T-helper 22 cell (primary cell): ENCODE measurements at places on chromosomes 4 and X.

DNA sequence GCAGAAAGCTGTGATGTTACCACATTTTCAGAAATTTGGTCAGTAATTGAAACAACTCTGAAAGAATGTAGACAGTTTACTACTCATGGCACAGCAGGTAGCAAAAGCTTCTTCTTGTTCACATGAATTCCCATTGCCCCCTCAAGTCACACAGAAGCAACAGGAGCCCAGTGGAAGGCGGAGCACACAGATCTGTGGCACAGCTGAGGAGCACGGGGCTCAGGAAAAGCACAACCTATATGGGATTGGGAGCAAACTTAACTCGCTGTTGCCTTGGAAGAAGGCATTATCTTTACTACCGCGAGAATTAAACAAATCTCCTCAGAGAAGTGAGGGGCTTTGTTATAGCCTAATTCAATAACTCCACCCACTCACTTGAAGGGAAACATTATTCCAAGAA is 358.5 kb downstream of the SPOCK3 start:
- DNase-seq, result no peak

- DNase-seq, result no peak
Observed at GRCh38 chrX:129719268-129719667, 19.5 kb upstream of the XPNPEP2 start.

GRCh38 chr4:128661479-128661878 is 148.0 kb upstream of the JADE1 start:
- DNase-seq, result no peak

DNA sequence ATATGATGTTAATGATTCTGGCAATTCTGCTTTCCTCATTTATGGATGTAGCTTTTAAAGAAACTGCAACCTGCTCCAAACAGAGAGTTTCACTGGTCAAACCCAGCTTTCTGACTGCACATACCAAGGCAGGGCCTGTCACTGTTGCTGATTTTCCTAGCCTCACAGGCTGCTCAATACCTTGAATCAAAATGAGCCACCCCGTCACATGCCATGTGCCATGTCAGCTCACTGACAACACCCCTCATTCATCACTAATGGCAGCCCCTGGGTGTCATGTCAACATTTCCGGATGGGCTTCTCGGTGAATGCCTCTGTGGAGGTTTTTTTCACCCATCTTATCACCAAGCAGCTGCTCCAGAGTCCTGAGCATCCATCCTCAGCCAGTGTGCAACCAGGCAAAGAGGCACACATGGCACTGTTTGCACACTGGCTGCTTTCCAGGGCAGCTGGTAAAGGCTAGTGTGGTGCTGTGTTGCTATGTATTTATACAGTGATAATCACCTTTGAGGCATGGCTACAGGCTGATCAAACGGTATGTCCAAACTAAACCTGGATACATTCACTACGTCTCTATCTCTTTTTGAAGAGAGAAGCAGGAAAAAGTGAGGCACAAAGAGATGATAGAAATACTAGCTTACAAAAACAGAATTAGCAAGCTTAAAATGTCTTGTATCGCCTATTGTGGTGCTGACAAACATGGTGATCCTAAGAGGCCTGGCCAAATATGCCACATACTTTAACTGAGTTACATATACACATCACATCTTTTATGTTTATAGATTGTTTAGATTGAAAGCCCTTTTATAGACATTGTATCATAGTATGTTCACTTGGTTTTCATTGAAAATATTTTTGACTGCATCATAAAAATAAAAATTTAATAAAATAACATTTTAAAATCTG is 94.6 kb upstream of the INPP4B start:
- no peak for DNase-seq

- no peak for DNase-seq
Observed at GRCh38 chrX:135421932-135422809, at the start of gene SMIM10L2A. SMIM10L2A (plus strand) TSS chrX:135421944; CDS start chrX:135422132, 188 bp downstream.

DNA sequence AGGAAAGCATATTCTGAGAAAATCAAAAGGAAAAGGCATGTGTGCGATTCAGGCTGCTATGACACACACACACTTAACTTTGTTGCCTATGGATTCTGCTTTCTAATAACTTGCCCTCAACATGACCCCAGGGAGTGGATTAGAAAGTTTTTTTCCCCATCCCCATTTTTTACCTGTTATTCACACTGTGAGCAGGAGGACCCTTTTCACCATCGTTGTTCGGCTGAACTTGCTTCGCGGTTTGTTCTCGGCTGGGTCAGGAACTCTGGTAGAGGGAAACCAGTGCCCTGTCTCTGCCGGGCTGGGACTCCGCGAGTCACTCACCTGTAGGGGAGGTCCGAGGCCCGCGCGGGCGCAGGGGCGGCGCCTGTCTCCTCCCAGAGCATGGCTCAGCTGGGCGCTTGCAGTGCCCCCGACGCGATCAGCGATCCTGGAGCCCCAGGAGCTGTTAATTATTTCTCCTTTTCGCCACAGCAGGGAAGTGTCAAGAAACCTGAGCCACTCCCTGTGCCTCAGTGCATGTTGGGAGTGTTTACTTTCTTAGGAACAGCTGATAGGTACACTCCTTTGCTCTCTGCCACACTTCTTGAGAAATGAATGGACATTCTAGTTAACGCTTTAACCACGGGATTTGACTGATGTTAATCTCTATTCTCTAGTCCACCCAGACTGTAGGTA is at the start of gene RASSF6:
Gene RASSF6, minus strand, starts transcription at position 322 of the 678 bp plus-strand sequence. CDS start 8,641 bp downstream, outside the sequence.
- DNase-seq, result no peak

DNA sequence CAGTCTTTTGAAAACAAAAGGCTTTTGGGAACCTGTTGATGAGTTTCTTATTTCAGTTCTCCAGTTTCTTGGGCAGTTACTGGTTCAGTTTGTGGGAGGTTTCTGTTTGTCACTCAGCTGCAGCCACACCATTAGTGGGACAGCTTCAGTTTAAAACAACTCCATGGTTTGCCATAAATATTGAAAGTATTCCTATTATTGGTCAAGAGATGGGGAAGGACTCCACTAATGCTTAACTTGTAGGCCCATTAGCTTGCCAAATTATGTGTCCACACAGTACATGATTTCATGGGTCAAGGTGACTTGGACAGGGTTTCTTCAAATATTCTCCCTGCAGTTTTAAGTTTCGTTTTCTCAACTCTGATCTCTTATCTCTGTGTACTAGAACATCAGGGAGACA is 15.5 kb upstream of the ASIC5 start:
- no peak for DNase-seq

DNA sequence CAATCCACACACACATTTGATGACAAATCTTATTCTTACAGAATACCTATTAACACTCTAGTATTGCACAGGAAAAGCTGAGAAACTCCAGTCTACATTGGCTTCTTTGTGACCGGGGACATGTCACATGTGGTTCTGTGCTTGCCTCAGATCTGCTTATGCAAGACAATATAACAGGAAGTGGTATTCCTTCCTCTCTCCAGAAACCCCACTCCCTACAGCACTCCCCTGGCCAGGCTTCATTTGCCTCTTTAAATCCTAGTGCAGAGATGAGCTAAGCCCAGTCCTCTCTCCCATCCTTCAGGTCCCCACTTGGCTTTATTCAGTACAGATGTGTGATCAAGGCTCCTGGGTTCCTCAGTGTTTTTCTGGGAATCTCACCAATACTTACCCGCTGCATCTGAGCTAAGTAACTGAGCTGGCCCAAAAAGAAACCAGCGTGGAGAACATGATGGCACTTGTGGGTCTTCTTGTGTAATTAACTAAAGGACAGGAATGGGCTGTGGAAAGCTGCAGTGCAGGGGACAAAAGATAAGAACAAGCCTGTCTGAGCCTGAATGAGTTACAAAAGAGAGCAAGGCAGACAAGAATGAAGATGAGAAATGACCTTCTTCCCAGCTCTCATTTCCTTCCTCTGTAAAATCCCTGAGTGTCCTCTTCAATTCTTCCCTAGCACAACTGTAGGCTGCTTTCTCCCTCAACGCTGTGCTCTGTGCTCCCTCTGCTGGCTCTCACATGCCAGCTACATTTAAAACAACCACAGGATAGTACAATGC is 105.6 kb downstream of the HNRNPD start:
- DNase-seq, result no peak

DNA sequence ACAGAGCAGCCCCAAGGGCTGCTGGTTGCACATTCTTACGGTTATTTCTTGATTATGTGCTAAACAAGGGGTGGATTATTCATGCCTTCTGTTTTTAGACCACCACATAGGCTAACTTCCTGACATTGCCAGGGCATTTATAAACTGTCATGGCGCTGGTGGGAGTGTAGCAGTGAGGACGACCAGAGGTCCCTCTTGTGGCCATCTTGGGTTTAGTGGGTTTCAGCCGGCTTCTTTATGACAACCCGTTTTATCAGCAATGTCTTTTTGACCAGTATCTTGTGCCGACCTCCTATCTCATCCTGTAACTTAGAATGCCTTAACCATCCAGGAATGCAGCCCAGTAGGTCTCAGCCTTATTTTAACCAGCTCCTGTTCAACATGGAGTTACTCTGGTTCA is 212.4 kb upstream of the GRID2 start:
- no peak for DNase-seq

- no peak for DNase-seq
Observed at GRCh38 chr4:158996669-158997074, 106.2 kb upstream of the RAPGEF2 start.

DNA sequence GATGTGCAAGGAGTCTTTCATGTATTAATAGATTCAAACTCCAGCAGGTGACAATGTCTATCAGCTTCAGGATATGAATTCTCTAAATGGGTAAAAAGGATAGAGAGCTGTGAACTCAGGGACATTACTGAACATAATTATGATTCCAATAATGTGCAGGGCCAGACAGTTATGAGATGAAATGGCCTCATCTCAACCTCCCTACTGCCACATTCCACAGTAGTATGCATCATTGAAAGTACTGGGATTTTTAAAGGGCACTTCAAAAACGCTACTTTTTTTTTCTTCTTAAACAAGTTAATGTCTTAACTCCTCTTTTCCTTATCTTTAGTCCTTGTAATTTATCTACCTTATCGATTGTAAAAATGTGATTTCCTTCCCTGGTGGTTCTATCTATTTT is 202.0 kb downstream of the APBB2 start:
- DNase-seq, result no peak

DNA sequence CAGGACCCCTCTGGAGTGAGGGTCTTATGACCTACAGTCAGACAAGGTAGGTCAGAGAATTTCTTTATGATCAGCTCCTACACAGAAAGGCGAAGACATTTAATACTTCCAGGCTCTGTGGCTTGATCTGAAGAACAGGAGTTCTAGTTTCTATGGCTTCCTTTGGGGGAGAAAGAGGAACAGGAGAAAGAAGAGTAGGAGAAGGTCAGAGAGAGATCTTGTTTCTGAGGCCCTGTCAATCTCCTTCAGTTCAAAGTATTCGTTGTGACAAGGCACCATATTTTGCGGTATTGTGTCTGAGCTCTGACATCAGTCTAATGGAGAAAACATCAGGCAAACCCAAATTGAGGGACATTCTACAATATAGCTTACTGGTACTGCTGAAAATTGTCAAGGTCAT is 16.7 kb downstream of the TMSB4X start:
- DNase-seq, result no peak

DNA sequence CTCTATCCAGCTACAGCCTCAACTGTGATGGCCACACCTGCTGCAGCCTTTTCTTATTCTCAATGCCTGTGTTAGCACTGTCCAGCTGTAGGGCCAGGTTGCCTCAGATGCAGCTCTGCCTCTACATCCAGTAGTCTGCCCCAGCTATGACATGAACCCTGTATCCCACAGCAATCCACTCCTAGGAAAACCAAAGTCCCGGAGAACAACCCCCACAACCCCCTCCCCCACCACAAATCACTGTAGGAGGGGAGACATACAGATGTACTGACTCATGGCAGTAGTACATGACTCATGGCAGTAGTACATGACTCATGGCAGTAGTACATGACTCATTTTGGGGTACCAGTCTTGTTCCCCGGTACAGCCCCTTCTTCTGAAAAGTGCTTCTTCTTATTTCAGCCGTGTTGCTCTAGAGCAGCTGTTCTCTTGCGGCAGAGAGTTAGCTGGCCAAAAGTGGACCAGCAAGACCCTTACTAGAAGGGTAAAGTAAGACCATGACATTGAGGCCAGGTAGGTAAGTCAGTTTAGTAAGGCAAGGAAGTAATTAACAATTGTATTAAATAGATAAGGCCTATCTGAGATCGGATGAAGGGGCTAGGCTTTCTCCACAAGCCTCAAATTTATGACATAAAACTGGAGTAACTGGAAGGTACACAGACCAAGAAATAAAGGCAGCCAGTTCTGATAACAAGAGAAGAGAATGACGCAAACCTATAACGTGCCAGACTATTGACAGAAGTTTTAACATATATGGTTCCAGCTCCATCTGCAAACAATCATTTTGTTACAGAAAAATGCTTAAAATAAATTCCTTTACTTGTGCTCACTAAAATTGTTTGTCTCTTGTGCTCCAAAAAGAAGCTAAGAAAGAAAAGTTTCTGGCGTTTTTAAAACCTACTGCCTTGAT is 221.4 kb downstream of the TACR3 start:
- no peak for DNase-seq

DNA sequence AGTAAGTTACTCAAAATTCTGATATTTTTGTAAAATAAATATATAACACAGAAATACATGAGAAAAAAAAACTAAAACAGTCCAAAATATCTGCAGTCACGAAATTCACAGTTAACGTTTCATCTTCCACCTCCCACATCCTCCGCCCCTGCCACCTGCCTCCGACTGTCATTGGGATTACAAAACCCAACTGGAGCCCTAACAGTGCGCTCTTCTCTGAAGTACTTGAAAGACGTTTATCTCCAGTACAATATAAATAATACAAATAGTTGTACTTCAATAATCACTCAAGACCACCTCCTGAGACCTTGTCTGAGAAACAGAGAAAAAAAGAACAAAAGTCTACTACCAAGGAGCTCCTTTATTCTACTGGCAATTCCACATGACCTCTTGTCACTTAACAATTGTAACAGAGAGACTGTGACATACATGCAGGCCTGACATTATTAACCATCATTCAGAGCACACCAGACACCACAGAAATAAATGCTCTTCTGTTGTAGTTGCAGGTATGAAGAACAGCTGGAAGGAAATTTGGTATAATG is 280.6 kb downstream of the PPP3CA start:
- no peak for DNase-seq

DNA sequence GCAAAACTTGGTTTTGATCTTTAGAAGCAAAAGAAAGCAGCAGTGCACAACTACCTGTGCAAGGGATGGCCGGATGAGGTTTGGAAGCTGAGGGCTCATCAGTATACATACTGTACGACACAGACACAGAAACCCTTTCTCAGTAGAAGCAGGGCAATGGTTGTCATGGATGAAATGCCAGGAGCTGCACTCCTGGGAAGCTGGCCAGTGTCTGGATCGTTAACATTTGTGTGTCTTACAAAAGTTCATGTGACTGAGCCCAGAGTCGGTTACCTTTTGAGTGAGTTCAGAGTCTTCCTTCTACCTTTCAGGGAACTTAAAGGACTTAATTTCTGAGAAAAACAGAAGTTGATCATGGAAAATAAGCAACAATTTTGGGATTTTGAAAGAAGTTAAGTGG is 230.3 kb downstream of the APBB2 start:
- DNase-seq, result no peak

DNA sequence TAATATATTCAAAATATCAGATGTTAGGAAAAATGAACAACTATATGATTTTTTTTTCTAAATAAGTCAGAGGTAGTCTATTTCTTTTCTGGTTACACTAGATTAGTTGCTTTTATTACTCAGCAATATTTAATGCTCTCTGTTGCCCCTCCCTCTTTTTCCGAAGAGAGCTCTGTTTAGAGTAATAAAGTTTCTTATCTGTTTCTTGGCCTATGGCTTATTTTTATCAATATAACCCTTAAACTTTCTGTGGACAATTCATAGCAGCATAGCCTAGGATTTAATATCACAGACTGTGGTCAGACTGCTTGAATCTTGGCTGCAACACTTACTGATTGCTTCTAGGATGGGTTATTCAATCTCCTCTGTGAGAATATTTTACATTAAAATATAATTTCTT is 2315.4 kb upstream of the AGA start:
- no peak for DNase-seq

- no peak for DNase-seq
Observed at GRCh38 chrX:981791-982626, 230.4 kb downstream of the CRLF2 start.
